ENCODE measurements at places on chromosomes 3 and 15.

DNA sequence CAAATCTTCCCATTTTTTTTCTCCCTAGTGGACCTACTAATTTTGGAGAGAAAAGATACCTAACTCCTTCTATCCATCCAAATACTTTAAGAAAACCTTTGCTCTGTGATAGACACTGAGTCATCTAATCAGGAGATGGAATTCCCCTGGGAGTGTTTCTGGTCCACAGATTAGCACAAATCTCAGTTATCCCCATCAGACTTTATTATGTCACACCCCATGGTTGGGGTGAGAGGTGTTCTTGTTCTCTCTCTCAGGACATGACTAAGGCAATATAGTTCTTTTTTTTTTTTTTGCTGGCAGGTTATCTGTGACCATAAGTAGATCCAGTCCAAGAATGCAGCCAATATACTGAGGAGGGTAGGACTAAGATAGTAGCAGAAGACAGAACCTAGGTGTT, 15.8 kb downstream of the SLC9A9 start:
- DNase-seq = no peak

GRCh38 chr3:63800097-63800496, 19.0 kb upstream of the C3orf49 start:
- no peak for DNase-seq

GRCh38 chr15:72127724-72128322, 9.6 kb downstream of the SENP8 start:
- DNase-seq = no peak

DNA sequence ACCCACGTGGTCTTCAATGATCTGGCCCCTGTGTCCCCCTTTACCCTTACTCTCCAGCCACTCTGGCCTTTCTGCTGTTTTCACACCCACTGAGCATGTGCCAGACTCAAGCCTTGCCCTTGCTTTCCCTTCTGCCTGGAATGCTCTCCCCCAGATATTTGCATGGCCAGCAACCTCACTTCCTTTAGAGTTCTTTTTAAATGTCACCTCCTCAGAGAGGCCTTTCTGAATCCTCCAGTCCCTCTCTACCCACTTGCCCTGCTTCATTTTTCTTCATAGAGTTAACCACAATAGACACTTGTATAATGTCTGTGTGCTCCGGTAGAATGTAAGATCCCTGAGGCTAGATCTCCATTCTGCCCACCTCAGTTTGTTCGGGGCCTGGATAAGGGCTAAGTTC, 39.4 kb upstream of the TIPARP start:
- no peak for DNase-seq

DNA sequence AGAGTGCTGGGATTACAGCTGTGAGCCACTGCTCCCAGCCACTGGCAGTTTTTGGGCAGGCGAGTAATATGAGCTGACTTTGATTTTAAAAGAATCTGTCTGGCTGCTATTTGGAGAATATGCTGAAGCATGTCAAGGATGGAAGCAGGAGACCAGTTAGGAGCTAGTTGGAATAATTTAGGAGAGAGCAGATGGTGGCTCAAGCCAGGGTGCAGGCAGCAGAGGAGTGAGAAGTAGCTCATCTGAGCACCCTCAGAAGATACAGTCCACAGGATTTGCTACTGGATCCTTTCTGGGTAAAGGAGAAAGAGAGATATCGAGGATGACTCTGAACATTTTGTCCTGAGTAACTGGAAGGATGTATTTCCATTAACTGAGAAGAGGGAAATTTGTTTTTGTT, 30.4 kb upstream of the BDH1 start:
- DNase-seq = no peak

DNA sequence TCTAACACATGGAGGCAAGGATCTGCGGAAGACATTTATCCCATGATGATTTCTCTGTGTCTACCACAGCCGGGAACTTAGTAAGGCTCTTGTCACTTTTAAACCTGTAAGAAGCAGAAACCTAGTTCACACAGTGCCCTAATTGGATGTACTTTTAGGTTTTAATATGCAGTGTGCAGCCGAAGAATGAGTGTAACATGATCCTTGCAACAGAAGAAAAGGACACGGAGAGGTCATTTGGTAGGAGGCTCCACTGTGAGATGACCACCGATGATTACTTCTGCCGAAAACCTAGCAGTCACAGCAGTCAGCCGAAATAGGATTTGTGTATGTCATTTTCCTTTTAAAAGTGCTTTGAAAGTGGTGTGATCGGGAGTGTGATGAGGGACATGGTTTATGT, 6.8 kb downstream of the CACNA1D start:
- no peak for DNase-seq

- no peak for DNase-seq
Measured at GRCh38 chr3:13419505-13420044, 547 bp downstream of the NUP210 start.

- DNase-seq = no peak
Measured at GRCh38 chr3:38532529-38532928, 36.4 kb downstream of the EXOG start.

- no peak for DNase-seq
Measured at GRCh38 chr15:83837945-83838571, 184.1 kb downstream of the ADAMTSL3 start.

- no peak for DNase-seq
Measured at GRCh38 chr3:124791142-124791541, 60.9 kb downstream of the UMPS start.

GRCh38 chr3:64806668-64807605, 119.1 kb upstream of the ADAMTS9 start:
- DNase-seq = no peak

GRCh38 chr3:191210032-191210431, 11.0 kb downstream of the OSTN start:
- no peak for DNase-seq

- DNase-seq = no peak
Measured at GRCh38 chr15:64180235-64180824, 17.5 kb upstream of the PPIB start.
